A549 treated with CORT108297 at 1 μM for 4 hours (cell line): ENCODE measurements at places on chromosomes 13 and 19. TPM values are rescaled to one million over a fixed set of nuclear protein-coding genes. Genes with fewer than 3 reads are reported as not detected.

The FLT3LG gene
- 0.92 to 1.7 TPM (median 1.3 TPM) in 5 replicates for total RNA-seq

The CGB8 gene
- 2.9 to 5.0 TPM (median 4.8 TPM) in 5 replicates for total RNA-seq

The SERPINE3 gene
- not detected in 5 replicates for total RNA-seq

The OR7D4 gene
- not detected in 5 replicates for total RNA-seq

The STOML3 gene
- not detected in 5 replicates for total RNA-seq

The TNNI3 gene
- total RNA-seq = 6.1 to 9.2 TPM (median 8.0 TPM) in 5 replicates

The SIGLEC7 gene
- not detected in 5 replicates for total RNA-seq

The CCNA1 gene
- total RNA-seq = 0.29 to 0.51 TPM (median 0.42 TPM) in 5 replicates

The RFPL4A gene
- 0.31 to 0.54 TPM (median 0.45 TPM) in 5 replicates for total RNA-seq

The NCR1 gene
- total RNA-seq = not detected in 5 replicates

The APOC4 gene
- total RNA-seq = not detected in 5 replicates

The KIR2DL3 gene
- not detected in 5 replicates for total RNA-seq

The MEF2B gene
- total RNA-seq = 0.70 to 0.95 TPM (median 0.75 TPM) in 4 of 5 replicates, not detected in the other

The ZNF44 gene
- total RNA-seq = 0.36 to 1.1 TPM (median 0.61 TPM) in 5 replicates

The AXL gene
- 127 to 146 TPM (median 136 TPM) in 5 replicates for total RNA-seq

The FXYD3 gene
- total RNA-seq = 0.10 to 0.24 TPM (median 0.12 TPM) in 4 of 5 replicates, not detected in the other

The ALG11 gene
- total RNA-seq = 6.1 to 11.3 TPM (median 7.8 TPM) in 5 replicates

The PPM1N gene
- total RNA-seq = 6.4 to 8.3 TPM (median 7.8 TPM) in 5 replicates

The KLF12 gene
- 1.6 to 2.8 TPM (median 2.5 TPM) in 5 replicates for total RNA-seq
